Osteocyte (in vitro differentiated cells): ENCODE measurements at places on chromosomes 12 and 14. TPM values are rescaled to one million over a fixed set of nuclear protein-coding genes. Genes with fewer than 3 reads are reported as not detected.

GRCh38 chr14:103527408-103528145 is 1.4 kb upstream of the TRMT61A start:
- DNase-seq: no peak

- no peak for DNase-seq
Measured at GRCh38 chr14:49408187-49408933, 177.8 kb downstream of the RPS29 start.

GRCh38 chr12:122799641-122800243 is 25.4 kb downstream of the CCDC62 start:
- DNase-seq: no peak

- DNase-seq: no peak
Measured at GRCh38 chr12:124663771-124664366, 96.5 kb upstream of the NCOR2 start.

DNA sequence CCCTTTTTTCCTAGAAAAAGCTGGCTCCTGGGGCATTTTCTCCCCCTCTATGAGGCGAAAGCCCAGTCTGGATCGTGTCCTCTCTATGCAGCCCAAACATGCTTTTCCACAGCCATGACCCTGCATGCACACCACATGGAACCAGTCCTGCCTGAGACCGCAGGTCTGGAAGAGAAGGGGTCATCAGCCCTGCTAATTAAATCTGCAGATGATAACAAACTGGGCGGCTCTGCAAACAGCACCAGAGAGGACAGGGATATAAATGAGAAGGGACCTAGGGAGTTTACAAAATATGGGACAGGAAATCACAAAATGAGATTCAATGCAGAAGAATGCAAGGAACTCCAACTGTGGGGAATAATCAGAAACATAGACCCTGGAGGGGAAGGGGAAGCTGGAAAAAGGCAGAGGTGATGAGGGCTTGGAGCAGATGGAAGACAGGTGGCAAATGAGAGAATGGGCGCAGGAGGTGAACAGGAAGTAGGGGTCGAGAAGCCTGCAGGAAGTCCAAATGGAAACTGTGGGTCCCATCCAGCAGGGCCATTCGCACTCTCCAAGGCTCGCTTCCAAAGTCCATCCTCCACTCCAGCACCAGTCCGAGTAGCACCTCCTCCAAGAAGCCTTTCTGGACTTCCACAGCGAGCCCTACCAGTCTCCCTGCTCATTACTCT is 76.3 kb downstream of the ANO2 start:
- DNase-seq: no peak

GRCh38 chr14:26163761-26164160 is 434.1 kb downstream of the NOVA1 start:
- no peak for DNase-seq

- DNase-seq: no peak
Measured at GRCh38 chr12:11576104-11576503, 73.4 kb upstream of the ETV6 start.

DNA sequence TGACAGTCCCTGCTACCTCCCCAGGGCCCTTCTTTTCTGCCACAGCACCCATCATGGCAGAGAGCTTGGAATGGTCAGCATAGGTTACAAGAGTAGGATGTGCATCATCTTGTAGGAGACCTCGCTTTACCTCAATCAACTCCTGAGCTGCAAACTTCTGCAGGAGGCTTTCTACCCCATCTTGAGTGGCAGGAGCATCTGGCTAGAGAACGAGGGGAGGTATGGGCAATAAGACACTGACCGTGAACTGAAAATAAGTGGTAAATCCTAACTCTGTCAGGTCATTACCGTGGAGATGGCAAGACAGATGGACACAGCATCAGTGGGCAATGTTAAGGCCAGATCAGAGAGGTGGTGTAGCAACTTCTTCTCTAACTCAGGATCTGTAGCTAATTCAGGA is 7.8 kb downstream of the METTL3 start:
- DNase-seq: no peak

DNA sequence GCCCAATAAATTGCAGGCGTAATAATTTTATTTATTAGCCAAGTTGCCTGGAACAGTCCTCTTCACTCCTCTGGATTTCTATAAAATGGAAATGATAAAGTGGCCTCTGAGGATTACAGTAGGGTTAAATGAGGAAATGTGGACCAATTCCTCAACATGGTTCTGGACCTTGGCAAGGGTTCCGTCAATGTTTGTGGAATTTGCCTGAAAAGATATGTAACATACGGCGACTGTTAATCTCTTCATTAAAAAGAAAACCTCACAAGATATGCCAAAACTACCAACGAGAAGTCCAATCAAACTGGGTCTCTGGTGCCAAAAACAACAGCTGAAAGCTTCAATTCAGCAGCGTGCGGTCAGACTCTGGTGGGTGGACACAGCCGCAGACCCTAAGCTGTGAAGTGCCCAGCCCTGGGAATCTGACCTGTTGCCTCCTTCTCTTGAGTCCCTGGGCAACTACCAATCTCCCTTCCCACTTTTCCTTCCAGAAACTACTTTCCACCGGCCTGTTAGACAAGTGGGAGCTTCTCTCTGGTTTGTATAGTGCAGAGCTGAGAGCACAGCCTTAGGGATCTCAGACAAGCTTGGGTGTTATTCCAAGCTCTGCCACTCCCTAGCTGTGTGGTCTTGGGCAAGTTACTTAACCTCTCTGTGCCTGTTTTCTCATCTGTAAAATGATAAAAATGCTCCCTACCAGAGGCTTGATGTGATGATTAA is 190.5 kb upstream of the GSC start:
- peak; percentile 23 for DNase-seq

DNA sequence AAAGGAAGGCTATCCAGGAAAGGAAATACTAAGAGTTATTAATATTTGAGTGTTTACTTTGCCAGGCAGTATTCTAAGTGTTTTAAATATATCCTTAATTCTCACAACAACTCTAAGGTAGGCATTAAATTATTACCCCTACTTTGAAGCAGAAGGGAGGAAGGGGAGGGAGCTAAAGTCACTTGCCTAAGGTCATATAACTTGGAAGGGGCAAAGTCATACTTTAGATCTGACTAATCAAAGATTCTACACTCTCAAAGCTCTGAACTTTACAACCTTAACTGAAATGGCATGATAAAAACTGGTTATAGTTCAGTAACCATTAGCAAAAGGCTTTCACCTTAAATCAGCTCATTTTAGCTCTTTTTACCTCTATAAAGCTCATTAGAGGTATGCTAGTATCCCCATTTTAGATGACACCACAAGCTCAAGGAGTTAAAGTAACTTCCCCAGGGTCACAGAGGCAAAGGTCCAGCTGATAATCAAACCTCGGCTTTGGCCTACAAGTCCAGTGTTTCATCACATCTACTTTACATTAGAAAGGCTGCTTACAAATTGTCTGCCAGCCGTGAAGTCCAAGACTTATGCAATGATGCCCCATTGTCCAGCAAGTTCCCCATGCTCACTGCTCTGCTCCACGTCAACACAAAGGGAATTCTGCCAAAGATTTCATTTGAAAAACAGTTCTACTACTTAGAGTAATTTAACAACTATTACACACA is 223.9 kb downstream of the MED13L start:
- DNase-seq: no peak

GRCh38 chr12:67633708-67634107 is 14.8 kb upstream of the DYRK2 start:
- no peak for DNase-seq

Gene ZNF385A
- 12.3 and 12.7 TPM in 2 replicates for total RNA-seq

Gene ANKRD33
- not detected in 2 replicates for total RNA-seq

Gene SLC17A8
- not detected in 2 replicates for total RNA-seq

Gene KLHL33
- total RNA-seq: 0.05 and 0.08 TPM in 2 replicates

Gene OVCH1
- total RNA-seq: 0.46 and 0.52 TPM in 2 replicates

Gene YY1
- 70.0 and 77.2 TPM in 2 replicates for total RNA-seq
